Cardiac fibroblast (primary cell): ENCODE measurements at places on chromosomes 2 and 18.

DNA sequence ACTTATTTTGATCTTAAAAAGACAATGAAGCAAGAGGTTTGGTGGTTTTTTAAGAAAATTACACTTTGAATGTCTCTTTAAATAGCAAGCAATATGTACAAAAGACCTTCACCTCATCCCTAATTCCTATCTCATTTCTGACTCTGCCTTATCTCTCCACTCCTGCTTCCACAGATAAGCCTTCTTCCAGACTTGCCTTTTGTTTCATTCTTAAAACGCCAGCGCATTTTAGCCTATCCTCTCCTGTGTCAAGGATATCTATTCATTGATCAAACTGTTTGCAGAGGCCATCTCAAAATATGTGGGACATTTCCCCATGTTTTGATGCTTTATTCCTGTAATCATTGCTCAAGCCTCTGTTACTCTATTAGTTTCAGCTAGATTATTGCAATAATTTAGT lies 562.5 kb downstream of the PARD3B start:
- DNase-seq, result no peak

- DNase-seq, result peak; percentile 62
Observed at GRCh38 chr2:197113275-197113711, 186.8 kb upstream of the PGAP1 start.

DNA sequence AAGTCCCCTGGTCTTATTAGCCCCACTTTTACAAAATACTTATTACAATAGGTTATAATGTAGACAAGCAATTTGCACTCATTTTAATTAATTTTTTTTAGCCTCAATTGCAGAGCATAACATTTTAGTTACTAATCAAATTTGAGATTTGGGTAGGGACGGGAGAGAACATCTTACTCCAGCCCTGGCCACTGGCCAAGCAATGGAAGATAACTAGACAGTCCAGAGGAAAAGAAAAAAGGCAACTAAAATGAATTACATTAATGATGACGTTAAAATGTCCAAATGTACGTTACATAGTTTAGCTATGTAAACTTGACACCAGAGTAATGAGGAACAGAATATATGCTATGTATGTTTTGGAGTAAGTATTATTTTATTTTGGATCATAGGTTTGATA lies 11.0 kb upstream of the CAVIN2 start:
- no peak for DNase-seq

DNA sequence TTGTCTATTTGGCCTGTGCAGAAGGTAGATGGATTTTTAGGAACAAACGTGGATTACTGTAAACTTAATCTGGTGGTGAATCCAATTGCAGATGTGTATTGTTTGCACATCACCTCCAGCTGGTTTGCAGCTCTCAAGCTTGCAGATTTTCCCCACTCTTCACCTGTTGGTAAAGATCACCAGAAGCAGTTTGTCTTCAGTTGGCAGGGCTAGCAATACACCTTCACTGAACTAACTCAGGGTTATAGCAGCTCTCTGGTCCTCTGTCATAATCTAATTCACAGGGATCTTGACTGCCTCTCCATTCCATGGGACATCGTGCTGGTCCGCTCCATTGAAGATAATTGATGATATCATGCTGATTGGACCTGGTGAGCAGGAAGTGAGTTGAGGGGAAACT lies 181.5 kb downstream of the VAPA start:
- DNase-seq, result no peak

GRCh38 chr2:21498016-21498415 lies 374.2 kb downstream of the TDRD15 start:
- DNase-seq, result no peak

- no peak for DNase-seq
Observed at GRCh38 chr2:36430549-36430948, 75.0 kb downstream of the CRIM1 start.
